ENCODE measurements at places on chromosomes 11 and 22.

GRCh38 chr22:22789233-22789921 is 98.2 kb upstream of the IGLL5 start:
- no peaks in the 10 kb centered on the region for H3K36me3 ChIP-seq
- DNase-seq, result no peak
- H3K4me1 ChIP-seq, result peaks cover 16% of the 10 kb centered on the region
- H3K27ac ChIP-seq, result no peak overlapping the region

- no peak overlapping the region for H3K27ac ChIP-seq
- no peak for DNase-seq
- H3K4me3 ChIP-seq, result no peak overlapping the region
- H3K4me1 ChIP-seq, result no peaks in the 10 kb centered on the region
- H3K36me3 ChIP-seq, result no peaks in the 10 kb centered on the region
These were observed 65.9 kb downstream of the ADAMTS15 start for GRCh38 chr11:130514316-130514715.

DNA sequence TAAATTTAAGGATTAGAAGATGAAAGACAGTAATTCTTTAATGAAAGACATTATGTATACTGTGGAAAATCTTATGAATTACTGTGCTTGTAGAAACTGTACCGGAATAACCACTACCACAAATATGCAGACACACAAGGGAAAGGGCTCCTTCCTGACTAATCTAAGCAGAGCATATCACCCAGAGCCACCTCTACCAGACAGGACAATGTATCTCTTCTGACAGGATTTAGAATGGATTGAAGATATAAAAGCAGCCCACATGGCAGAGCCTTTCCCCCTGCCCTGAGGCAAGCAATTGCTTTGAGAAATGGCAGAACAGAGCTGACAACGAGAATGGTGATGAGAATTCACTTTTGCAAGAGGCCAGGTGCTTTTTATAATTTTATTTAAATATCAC is 144.1 kb downstream of the NOX4 start:
- no peak overlapping the region for H3K27ac ChIP-seq
- H3K4me3 ChIP-seq, result no peak overlapping the region
- H3K27me3 ChIP-seq, result no peaks in the 10 kb centered on the region
- H3K36me3 ChIP-seq, result no peaks in the 10 kb centered on the region

- H3K36me3 ChIP-seq, result no peaks in the 10 kb centered on the region
- DNase-seq, result no peak
- H3K4me1 ChIP-seq, result peaks cover 4% of the 10 kb centered on the region
- no peak overlapping the region for H3K4me3 ChIP-seq
These were observed 93.0 kb downstream of the SLC1A2 start for GRCh38 chr11:35326266-35326879.

- H3K36me3 ChIP-seq, result peaks cover 11% of the 10 kb centered on the region
- no peak for DNase-seq
- no peaks in the 10 kb centered on the region for H3K4me1 ChIP-seq
These were observed 1.4 kb upstream of the CELSR1 start for GRCh38 chr22:46538814-46539160.

- no peak overlapping the region for H3K4me3 ChIP-seq
- H3K27me3 ChIP-seq, result no peaks in the 10 kb centered on the region
- no peaks in the 10 kb centered on the region for H3K4me1 ChIP-seq
- H3K36me3 ChIP-seq, result no peaks in the 10 kb centered on the region
- no peak for DNase-seq
These were observed 18.6 kb upstream of the APLP2 start for GRCh38 chr11:130051082-130051481.

GRCh38 chr11:93633835-93634234 is 27.6 kb upstream of the CEP295 start:
- peaks cover 29% of the 10 kb centered on the region for H3K27me3 ChIP-seq
- no peak overlapping the region for H3K27ac ChIP-seq
- no peak for DNase-seq
- H3K4me3 ChIP-seq, result no peak overlapping the region
- H3K4me1 ChIP-seq, result no peaks in the 10 kb centered on the region

DNA sequence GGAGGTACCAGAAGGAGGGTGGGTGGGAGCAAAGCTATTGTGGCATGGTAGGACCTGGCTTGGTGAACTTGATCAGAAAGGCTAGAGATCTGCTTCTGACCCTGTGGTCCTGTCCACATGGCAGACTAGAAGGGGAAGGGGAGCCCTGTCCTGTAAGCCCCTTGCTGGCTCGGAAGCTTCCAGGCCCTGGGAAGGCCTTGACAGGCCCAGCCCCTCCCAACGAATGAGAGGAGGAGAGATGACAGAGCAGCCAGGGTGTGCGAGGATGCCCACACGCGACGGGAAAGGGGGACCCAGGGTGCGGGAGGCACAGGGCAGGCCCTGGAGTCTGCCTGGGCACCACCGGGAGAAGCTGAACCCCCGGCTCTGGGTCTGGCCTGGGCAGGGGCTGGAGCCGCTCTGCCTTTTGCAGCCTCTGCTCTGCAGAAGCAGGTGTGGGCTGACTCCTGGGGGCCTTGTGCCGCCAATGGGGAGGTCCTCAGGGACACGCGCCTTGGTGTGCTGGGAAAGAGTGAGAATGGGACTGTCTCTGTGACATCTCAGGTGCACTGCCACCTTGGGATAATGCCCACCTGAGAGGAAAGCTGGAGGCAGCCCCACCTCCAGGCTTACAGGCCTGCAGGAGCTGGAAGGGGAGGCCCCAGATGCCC is 1447.5 kb downstream of the BRD1 start:
- peak; percentile 36 for DNase-seq
- no peaks in the 10 kb centered on the region for H3K36me3 ChIP-seq
- H3K4me3 ChIP-seq, result no peak overlapping the region
- no peaks in the 10 kb centered on the region for H3K4me1 ChIP-seq
- H3K27me3 ChIP-seq, result no peaks in the 10 kb centered on the region
